Anterior cingulate cortex (tissue), 58 donors: ENCODE measurements at places on chromosomes 11 and 22.

GRCh38 chr22:44309647-44310046 is 3.1 kb downstream of the SHISAL1 start:
- no peak for DNase-seq

GRCh38 chr11:105211806-105212554 is 72.4 kb upstream of the CARD18 start:
- no peak for DNase-seq

DNA sequence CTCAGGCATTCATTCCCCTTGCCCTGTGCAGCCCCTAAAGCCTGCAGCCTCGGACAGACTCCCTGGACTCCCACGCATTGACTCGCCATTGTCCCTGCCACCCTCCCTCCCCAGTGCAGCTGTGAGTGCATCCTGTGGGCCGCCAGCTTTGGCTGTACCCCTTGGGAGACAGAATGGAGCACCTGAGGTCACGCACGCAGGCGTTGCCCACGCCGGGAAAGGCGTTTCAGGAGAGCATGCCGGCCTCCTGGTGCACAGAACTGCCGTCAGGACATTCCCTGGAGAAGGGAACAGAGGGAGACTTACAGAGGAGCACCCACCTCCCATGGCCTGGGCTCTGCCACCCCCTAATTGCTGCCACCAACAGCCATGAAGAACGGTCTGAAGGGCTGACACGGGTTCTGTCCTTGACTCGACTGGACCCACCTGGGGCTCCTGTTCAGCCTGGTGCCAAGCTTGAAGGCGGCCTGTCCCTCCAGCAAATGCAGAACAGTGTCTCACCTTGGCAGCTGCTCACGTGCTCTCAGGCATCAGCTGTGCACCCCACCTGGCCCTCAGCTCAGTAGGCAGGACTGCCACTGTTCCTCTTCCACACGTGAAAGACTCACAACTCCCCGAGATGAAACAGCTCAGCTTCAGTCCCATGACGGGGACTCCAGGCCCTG is 503.8 kb downstream of the BRD1 start:
- no peak for DNase-seq

DNA sequence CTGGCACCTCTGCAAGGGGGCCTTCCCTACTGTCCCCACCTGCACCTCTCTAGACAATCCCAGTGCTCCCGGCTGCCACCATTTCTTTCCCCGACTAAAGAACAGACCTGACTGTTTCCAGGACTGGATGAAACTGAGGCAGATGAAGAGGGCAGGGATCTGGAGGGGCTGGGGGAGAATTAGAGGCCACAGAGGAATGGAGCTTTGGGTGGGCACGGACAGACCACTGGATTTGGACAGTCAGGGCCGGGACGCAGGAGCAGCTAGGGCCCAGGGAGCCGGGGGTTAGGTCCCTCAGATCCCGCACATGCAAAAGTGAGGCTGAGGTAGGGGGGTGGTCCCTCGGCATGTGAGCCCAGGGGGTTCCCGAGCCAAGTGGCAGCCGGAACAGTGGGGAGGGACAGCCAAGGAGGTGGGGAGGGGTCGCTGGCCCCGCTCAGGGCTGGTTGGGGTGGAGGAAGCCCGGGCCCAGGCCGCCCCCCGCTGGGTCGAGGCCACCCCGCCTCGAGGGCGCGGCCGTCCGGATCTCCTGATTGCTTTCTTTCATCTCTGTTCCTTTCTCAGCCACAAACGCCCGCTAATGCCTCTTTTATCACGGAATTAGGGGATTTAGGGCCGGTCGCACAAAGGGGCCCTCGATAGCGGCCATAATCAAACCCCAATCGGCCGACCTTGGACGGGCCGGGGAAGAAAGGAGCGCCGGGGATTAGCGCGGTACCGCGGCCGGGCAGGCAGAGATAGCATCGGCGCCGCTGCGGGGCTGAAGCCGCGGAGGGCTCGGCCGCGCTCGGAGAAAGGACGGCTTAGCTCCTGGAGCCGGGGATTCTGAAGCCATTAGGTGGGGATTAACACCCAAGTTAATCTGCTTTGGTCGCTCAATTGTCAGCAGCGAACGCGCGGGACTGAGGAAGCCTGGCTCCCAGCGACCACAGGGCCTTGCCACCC is 9.3 kb downstream of the SLC25A1 start:
- DNase-seq, result no peak
